CD4-positive, alpha-beta T cell treated with Interleukin-1 beta for 1 hour (primary cell): ENCODE measurements at places on chromosomes 1 and 21.

DNA sequence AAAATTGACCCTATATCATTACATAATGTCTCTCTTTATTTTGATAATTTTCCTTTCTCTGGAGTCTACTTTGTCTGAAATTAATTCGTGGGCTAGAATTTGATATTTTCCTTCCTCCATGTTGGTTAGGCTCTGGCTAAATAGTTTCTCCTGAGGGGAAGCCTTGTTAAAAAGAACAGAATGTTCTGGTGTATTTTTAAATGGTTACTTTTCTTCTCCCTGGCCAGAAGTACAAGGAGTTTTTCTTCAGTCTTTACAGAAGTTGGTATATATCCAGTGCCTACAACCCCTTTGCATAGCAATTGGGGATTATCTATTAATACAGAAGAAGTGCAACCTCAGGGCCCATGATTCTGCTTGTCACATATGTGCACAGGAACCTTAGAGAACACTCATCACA is 185.6 kb upstream of the RAB4A start:
- DNase-seq: no peak

GRCh38 chr1:187326557-187326956 is 497.8 kb downstream of the PLA2G4A start:
- no peak for DNase-seq

DNA sequence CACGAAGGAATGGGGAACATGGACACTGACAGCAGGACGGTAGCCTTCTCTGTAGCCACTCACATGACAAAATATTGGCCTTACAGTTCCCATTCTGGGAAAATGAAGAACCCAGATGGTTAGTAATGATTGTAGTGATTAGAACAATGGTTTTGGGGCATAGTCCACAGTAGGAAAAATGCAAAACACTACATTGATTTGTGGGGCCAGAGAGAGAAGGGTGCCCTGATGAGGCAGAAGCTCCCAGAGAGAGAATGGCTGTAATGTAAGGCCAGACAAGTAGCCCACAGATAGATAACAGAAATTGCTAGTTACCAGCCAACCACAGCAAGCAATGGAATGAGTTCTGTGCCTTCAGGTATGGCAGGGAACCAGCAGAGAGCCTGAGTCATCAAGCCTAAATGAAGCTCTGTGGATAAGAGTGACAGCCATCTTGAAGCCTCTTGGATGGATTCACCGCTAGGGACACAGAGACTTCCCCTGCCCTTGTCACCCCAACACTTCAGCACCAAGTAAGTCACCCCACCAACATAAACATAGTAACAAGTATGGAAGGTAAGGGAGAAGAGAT is 206.1 kb downstream of the BACH1 start:
- no peak for DNase-seq

GRCh38 chr1:240004086-240004749 is 87.5 kb upstream of the FMN2 start:
- no peak for DNase-seq

DNA sequence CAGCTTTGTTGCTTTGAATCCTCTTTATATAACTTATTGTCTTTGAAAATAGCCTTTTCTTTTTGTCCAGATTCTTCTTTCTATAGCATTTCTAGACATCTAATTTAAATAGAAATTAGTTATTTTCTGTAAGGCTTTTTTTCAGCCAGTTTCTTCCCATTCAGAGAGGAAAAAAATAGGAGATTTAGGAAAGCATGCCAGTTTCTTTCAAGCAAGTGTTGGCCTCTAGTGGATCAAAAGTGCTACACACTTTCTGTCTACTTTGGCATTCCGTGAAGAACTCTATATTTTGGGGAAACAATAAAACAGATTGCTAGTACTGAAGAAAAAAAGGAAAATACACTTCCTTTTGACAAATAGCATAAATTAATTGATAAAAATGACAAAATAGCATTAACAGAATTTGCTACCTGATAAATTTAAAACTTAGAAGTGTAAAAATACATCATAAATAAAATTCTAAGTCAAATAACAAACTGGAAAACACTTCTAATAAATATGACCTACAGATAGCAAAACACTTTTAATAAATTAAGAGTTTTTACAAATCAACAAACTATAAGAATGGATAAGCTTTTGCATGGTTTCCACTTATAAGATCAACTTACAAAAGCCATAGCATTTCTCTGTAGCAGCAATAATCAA is 13.1 kb upstream of the EXO1 start:
- no peak for DNase-seq

DNA sequence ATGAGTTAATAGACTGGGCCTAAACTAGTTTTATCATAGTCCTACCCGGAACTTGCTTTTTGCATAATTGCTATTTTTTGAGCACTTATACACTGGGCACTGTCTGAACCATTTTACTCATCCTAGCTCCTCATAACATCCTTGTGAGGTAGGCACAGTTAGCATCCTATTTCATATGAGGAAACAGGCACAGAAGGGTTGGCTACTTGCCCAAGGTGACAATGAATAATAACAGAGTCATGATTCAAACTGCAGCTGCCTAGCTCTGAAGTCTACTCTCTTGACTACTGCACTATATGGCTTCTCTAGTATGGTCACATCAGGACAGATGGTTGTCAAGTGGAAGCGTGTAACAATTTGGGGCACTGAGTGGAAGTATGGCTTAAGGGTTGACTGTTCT is 18.2 kb upstream of the RC3H1 start:
- DNase-seq: no peak

GRCh38 chr1:66175098-66175497 is 358.9 kb upstream of the SGIP1 start:
- no peak for DNase-seq

- DNase-seq: no peak
Measured at GRCh38 chr1:241156231-241156965, 200.6 kb downstream of the RGS7 start.

DNA sequence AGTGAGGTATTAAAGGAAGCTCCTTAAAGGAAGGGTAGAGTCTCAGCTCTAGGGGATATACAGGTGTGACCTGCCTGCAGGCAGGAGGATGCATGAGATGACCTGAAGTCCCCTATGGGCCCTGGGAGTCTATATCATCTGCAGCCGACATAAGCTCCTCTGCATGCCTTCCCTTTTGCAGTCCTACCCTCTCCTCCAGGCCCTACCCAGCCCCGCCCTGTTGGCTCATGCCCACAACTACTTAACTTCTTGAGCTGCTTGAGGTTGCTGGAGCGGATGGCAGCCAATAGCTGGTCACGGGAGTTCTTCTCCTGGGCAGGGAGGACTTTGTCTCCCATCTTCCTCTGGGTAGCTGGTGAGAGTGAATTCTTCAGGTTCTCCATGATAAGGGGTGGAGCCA is 10.3 kb downstream of the SHISA4 start:
- DNase-seq: no peak

DNA sequence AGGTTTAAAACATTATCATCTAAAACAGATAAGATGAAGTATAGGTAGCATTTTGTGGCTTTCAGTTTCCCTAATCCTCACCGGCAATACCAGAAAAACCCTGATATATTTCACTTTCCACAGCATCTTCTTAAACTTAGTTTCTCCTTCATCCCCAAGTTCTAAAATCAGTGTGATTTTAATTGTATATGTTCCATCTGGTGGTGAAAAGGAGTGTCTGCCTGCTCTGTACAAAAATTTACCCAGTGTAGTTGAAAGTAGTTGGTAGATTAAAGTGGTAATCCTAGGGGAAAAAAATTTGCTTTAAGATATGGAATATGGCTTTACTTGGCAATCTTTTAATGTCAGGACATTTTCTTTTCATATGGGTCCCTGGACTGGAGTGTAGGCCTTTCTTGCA is 74.3 kb downstream of the CEP350 start:
- DNase-seq: no peak
